ENCODE measurements at places on chromosomes 16 and 17. TPM values are rescaled to one million over a fixed set of nuclear protein-coding genes. Genes with fewer than 3 reads are reported as not detected.

The RNF135 gene
- 5.6 TPM for total RNA-seq

The LRRC75A gene
- 9.7 TPM for total RNA-seq

The ABCA6 gene
- total RNA-seq: 0.31 TPM

- DNase-seq: no peak
Measured at GRCh38 chr16:75983741-75984381, 257.6 kb upstream of the CPHXL start.

DNA sequence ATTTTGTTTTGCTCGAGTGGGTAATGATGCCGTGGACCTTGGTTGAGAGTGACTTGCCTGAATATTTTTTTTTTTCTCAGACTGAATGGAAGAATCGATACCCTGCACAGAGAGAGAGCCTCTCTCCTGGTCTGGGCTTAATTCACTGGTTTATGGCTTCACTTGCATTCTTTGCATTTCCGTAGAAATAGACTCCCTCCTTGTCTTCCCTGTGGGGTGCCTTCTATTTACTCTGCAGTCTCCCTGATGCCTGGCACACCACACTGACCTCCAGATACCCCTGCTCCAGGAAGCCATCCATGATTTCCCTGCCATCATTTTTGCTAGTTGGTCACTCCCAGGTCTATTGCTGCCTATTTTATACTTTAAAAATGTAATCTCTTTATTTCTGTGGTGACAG lies 238.0 kb downstream of the SNX29 start:
- DNase-seq: no peak

DNA sequence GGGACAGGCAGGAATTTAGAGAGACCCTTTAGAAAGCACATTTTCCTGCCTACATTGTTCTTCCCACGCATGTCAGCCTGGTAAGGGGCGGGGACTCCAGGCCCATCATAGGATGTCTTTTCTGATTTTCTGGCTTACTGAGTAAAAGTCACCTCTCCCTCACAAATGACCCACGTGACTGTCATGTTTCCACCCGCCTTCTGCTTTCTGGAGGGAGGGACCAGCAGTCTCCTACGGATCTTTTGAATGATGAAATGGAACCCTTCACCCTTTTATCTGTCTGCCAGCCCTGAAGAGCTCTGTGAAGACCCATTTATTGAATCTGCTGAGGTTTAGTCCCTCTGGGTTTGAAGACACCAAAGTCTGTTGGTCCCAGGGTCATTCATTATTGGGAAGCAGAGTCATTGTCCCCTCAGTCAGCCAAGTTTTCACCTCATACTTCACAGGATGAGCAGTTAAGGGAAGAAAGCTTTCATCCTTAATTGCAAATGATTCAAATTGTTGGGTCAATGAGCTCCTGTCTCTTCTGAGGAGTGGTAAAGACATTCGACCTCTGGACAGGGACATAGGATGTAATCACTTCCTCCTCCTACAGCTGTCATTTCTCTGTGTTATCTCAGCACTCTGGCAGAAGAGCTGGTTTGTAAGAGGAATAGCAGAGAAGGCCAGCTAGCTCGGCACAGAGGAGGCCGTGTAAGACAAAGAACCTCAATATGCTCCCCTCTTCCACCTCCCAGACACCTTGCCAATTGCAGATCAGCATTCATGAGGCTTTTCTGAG lies 446.1 kb downstream of the HS3ST3B1 start:
- DNase-seq: no peak

Measured in progenitor cell of endocrine pancreas (in vitro differentiated cells).